ENCODE measurements at places on chromosomes 12 and 14.

DNA sequence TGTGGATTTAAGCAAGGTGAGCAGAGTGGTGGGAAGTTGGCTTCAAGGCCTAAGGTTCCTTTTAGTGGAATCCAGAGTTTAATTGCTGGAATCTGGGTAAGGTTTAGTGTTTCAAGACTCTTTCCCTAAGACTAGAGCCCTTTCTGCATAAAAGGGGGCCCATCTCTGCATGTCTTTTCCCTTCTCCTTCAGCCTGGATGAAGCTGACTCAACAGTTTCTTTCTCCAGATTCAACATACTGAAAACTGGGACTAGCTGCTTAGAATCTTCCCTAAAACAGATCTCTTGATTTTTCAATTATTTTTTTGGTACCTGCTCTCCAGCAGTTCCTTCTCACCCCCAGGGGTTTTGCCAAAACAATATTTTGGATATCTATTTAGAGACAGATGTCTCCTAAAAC, 34.0 kb downstream of the SLC4A8 start:
- DNase-seq: no peak

DNA sequence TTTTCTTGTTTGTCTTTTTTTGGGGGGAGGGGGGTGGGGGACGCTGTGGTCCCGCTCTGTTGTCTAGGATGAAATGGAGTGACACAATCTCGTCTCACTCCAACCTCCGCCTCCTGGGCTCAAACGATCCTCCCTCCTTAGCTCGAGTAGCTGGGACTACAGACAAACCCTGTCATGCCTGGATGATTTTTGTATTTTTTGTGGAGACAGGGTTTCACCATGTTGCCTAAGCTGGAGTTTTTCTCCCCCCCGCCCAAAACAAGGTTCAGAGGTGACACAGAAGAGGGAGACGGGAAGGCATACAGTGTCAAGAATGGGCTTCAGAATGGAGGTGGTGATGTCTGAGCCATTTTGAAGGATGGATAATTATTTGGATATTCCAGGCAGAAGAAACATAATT, 116.9 kb upstream of the ATF1 start:
- DNase-seq: no peak

GRCh38 chr14:75522983-75523318, 682 bp downstream of the BATF start:
- DNase-seq: no peak

DNA sequence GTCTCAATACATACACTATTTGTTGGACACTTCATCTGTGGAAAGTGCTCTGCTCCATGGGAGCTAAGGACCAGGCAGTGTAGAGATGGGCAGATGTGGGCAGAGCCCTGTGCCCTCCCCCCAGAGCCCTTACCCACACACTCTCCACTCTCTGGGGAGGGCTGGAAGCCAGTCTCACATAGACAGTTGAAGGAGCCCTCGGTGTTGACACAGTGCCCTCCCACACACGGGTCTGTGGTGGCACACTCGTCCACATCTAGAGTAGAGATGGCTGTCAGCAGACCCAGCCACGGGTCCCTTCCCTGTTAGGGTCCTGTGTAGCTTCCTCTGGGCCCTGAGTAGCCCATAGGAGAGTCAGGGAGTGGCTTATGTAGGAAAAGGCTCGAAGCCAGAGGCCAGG, 14.3 kb downstream of the ISCA2 start:
- DNase-seq: no peak

- DNase-seq: peak; percentile 9
These were observed 70.2 kb downstream of the ETV6 start for GRCh38 chr12:11719678-11720099.

DNA sequence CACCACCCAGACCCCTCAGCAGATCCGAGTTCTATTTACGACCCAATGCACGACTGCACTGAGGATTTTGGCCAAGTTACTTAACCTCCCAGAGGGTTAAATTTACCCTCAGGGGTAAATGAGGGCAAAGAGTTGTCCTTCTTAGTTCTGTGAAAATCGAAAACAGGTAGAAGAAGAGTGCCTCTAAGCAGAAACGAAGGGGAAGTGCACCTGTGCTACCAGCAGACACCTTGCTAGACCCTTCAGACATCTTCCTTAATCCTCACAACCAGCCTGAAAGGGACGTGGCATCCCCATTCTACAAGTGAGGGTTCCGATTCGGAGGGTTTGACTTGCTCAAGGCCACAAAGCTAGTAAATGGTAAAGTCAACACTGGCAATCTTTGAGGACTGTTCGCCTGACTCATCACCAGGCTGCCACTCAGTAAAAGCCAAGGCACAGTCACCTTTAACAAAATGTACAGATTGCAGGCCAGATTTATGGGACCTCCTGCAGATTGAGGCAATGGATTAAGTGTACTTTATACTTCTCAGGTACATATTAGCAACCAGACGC, 1.6 kb downstream of the GSG1 start:
- no peak for DNase-seq

- no peak for DNase-seq
These were observed 54.9 kb downstream of the BEGAIN start for GRCh38 chr14:100532154-100532861.

DNA sequence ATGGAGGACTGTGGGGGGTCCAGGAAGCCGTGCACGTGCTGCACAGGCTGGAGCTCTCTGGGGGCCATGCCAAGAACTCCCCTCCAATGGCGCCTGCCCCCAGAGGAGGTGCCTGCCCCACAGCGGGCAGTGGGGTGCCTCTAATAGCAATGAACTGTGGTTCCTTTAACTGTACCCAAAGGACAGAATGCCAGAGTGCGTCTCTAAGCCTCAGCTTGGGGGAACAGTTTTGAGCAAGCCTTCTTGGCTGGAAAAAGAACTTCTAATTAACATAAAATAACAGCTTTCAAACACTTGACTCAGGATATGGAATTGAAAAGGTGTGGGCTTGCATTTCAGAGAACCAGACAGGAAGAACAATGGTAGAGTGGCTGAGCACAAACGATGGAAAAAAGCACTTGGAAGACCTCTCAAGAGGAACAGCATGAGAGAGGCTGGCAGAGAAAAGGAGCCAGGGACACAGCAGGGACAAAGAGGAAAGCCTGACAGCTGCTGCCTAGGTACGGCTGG, 195.6 kb downstream of the TTC7B start:
- no peak for DNase-seq

DNA sequence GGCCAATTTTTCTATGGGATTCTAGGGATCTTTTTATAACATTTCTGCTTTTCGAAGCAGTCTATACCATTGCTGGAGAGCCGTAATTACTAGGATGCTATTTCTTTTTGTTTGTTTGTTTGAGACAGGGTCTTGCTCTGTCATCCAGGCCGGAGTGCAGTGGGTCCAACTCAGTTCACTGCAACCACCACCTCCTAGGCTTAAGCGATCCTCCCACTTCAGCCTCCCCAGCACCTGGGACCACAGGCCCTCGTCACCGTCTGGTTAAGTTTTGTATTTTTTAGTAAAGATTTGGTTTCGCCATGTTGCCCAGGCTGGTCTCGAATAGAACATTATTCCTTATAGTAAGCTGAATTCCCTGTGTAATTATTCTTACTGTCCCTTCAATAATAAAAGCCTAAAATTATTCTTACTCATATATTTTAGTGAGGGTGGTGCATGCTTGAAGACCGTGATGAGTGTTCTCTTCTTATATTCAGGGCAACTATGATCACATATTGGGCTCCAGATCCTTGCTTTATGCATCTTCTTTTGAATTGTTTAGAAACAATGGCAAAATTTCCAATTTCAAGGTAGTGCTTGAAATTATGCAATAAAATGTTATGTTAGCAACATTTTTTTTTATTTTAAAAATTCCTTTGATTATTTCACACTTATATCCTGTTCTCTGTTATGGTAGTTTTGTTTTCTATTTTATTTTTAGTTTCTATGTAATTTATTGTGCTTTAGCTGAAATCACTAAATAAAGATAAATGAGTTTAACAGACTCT, 66.2 kb downstream of the CRADD start:
- no peak for DNase-seq

DNA sequence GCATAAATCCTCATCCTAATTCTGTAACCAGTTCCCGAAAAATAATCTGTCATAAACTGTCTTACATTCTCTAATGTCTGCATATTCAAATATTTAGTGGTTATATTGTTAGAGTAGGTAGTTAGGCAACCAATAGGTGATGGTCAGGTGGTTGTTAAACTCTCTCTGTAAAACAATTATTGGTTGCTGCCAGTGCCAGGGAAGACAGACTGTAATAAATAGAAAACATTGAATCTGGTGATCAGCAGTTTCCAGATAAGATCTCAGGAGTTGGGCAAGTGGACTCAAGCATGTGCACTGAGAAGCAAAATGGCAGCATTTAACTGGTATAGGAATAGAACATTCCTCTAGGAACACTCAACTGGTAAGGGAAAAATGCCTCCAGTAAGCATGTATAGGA, 325.5 kb downstream of the ACSS3 start:
- no peak for DNase-seq

DNA sequence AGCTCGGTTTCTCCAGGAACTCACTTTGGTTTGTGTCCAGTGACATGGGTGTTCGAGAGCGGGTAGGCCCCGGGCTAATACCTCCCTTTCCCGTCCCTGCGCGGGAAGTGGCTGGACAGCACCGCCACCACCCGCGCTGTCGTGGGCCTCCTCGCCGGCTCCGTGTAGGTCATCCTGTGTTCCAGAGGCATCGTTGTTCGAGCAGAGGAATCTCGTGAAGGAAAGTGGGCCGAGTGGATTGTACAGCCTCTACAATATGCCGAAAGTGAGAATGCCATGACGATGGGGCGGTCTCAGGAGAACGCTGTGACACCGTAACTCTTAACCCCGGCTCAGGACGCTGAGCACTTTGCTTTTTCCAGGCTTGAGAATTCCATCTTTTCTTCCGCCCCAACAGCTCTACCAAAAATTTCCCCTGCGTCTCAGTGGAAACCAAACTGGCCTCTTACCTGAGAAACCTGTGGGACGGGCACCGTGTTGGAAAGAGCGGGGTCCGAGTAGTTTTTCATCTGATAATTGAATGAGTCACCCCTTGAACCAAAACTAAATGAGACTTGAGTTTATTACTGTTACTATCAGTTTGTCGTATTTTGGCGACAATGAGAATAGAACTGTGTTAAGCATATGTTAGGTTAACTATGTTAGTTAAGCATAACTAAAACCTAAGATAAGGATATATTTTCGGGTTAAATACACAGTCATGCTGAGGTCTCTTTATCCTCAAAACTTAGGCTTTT, 510 bp downstream of the EIF2S1 start:
- DNase-seq: no peak

GRCh38 chr14:33811721-33812120, 139.2 kb downstream of the EGLN3 start:
- no peak for DNase-seq
